ENCODE measurements at places on chromosomes 2 and 18. TPM values are rescaled to one million over a fixed set of nuclear protein-coding genes. Genes with fewer than 3 reads are reported as not detected.

DNA sequence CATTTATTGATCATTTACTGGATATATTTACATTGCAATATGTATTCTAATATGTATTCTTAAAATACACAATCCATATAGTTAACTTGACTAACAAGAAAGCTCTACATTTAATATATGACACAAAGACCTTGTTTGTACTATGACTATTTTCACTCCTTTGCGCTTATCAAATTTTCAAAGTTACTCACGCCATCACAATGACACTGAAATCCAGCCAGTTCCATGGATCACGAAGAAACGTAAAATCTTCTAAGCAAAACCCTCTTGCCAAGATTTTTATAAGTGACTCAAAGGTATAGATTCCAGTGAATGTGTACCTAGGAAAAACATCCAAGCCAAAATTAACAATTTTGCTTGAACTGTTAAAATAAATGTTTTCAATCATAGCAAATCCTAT, 39.6 kb downstream of the SCN3A start:
- no peak overlapping the region for H3K27ac ChIP-seq
- no peaks in the 10 kb centered on the region for H3K4me1 ChIP-seq
- H3K27me3 ChIP-seq, result no peaks in the 10 kb centered on the region
- H3K4me3 ChIP-seq, result no peak overlapping the region

DNA sequence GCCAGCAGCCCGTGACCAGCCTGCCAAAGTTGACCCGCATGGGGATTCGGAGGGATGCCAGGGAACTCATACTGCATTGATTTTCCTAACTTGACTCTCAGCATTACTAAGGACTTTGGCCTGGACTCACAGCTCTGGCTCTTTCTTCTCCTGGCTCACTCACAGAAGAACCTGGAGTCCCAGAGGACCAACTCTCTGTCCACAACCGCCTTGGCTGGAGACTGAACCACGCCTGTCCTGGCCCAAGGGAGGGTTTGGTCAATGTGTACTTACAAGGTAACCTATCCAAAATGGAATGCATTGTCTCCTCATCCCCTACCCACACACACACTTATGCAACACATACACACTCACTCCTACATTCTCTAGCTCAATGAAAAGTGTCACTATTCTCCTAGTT, 135.6 kb upstream of the KLHL29 start:
- no peaks in the 10 kb centered on the region for H3K36me3 ChIP-seq
- H3K27me3 ChIP-seq, result no peaks in the 10 kb centered on the region
- peak overlapping the region; percentile 15 for H3K27ac ChIP-seq
- no peak for DNase-seq

DNA sequence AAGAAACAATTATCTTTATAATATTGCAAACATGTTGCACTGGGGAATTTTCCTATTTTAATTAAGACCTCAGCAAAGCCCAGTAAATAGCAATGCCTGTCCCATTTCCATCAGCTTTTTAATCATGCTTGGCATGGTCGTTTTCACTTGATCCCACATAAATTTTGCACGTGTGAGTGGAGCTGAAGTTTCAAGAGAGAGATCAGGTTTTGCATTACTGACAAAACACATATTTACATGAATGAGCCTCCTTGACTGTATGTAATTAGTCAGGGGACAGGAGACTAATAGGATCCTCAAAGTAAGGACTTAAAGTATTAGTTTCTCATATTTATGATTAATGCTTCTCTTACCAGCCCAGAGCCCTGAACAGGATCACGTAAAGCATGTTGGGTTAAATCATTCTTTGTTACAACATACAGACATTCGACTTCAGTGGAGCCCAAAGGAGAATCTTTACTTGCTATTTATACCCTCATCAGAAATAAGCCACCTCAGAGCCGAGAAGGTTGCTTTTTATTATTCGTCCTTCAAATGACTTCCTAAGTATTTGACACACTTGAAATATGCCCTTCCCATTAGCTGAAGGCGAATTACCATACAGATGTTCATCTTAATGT, 711.3 kb downstream of the GALR1 start:
- H3K27ac ChIP-seq, result no peak overlapping the region
- no peaks in the 10 kb centered on the region for H3K36me3 ChIP-seq
- H3K4me1 ChIP-seq, result no peaks in the 10 kb centered on the region
- no peak overlapping the region for H3K4me3 ChIP-seq
- DNase-seq, result no peak

DNA sequence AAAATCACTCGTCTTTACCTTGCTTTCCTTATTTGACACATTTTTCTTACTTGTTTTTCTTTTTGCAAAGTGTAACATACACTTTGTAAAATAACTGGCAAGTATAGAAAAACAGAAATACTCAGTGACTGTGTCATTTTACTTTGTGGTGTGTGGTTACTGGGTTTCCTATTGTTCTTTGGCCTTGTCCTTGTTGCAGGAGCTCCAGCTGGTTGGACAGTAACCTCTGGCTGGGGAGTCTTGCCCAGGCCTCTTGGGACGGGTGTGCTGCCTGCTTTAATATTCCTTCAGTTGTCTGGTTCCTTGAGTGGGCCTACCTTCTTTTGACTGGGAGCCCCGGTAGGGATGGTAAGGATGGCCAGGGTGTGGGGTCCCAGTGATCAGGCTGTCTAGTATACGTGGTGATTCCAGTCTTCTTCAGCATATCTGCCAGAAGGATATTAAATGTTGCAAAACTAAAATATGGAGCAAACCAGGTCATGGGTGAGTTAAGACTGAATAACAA, 53.8 kb downstream of the RNF144A start:
- no peaks in the 10 kb centered on the region for H3K36me3 ChIP-seq
- no peak overlapping the region for H3K4me3 ChIP-seq
- no peak overlapping the region for H3K27ac ChIP-seq

DNA sequence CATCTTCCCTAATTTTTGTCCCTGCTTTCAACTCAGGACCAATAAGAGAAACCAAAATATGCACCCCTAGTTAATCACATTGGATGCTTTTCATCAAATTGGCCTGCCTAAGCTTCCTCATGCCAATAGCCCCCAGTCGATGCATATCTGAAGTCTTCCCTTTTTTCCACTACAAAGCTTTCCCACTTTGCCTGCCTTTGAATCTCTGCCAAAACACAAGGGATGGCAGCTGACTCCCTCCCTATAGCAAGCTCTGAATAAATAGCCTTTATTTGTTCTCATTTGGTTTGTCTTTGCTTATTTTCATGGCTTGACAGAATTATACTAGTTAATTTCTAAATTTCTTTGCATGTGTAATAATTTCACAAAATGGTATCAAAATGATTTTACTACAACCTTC, 621.2 kb downstream of the MBD2 start:
- no peak overlapping the region for H3K27ac ChIP-seq
- no peaks in the 10 kb centered on the region for H3K36me3 ChIP-seq
- no peaks in the 10 kb centered on the region for H3K4me1 ChIP-seq

GRCh38 chr2:235946590-235946989, 221.6 kb downstream of the GBX2 start:
- no peaks in the 10 kb centered on the region for H3K27me3 ChIP-seq
- no peaks in the 10 kb centered on the region for H3K36me3 ChIP-seq
- no peak for DNase-seq
- no peak overlapping the region for H3K27ac ChIP-seq
- H3K4me1 ChIP-seq, result no peaks in the 10 kb centered on the region

- no peak for DNase-seq
- no peaks in the 10 kb centered on the region for H3K4me1 ChIP-seq
- no peaks in the 10 kb centered on the region for H3K36me3 ChIP-seq
- no peak overlapping the region for H3K27ac ChIP-seq
These were observed 202.3 kb downstream of the SLC8A1 start for GRCh38 chr2:40249577-40249976.

GRCh38 chr2:119769645-119770044, 9.9 kb downstream of the PTPN4 start:
- no peaks in the 10 kb centered on the region for H3K36me3 ChIP-seq
- H3K4me3 ChIP-seq, result no peak overlapping the region
- DNase-seq, result no peak
- H3K4me1 ChIP-seq, result peaks cover 20% of the 10 kb centered on the region

GRCh38 chr2:46989491-46990230, 74.1 kb upstream of the MCFD2 start:
- no peaks in the 10 kb centered on the region for H3K27me3 ChIP-seq
- peaks cover 4% of the 10 kb centered on the region for H3K36me3 ChIP-seq
- no peak overlapping the region for H3K4me3 ChIP-seq
- no peak overlapping the region for H3K27ac ChIP-seq
- H3K4me1 ChIP-seq, result peaks cover 19% of the 10 kb centered on the region

DNA sequence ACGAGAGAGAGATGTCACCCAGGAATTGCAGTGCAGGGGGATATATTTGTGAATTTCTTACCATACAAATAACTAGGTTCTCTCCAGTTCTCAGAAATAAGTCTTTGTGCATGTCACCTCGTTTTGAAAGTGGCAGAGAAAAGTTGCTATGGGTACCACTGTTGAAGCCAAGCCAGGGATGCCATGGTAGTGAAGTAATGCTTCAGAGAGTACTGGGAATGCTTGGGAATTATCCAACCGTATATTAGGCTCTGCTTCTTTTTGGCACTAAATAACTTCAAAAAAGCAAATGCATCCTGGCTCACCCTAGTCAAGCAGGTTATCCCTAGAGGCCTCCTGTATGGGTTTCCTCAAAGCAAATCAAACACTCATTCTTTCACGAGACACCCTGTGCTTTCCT, 50.7 kb upstream of the DDX18 start:
- H3K27me3 ChIP-seq, result no peaks in the 10 kb centered on the region
- no peaks in the 10 kb centered on the region for H3K4me1 ChIP-seq
- H3K36me3 ChIP-seq, result no peaks in the 10 kb centered on the region
- no peak for DNase-seq
- H3K4me3 ChIP-seq, result no peak overlapping the region

- no peaks in the 10 kb centered on the region for H3K36me3 ChIP-seq
- no peak overlapping the region for H3K4me3 ChIP-seq
- no peaks in the 10 kb centered on the region for H3K27me3 ChIP-seq
- no peaks in the 10 kb centered on the region for H3K4me1 ChIP-seq
These were observed 201.8 kb upstream of the GULP1 start for GRCh38 chr2:188089901-188090300.

DNA sequence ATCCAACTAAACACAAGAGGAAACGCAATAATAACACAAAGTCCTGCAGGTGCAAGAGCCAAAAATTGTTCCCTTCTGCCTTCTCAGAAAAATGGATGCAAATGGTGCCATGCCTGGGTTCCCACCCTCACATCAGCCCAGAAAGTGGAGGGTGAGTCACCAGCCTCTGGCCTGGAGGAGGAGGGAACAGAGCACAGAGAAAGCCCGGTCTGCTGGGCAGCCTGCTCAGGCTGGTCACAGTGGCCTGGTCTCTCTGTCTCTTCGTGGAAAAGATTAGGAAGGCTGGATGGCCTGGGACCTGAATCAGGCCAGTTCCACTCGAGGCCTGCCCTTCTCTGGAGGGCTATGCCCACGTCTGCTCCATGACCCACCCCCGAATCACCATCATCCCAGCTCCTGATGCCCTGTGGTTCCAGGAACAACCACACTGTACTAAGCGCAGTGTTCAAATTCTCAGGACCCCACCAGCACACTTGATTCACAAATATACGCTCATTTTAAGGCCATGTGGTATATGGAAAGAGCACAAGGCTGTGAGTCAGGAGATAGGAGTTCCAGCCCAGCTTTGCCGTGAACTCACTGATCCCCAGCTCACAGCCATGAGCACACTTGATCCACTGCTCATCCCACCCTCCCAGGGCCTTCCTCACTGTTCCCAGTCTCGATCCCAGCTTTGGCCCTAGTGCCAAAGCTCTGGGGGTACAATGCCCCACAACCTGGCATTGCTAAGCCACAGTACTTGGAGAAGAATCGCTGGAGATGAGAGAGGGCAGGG, 82.1 kb downstream of the ZBTB7C start:
- H3K27ac ChIP-seq, result no peak overlapping the region
- no peaks in the 10 kb centered on the region for H3K36me3 ChIP-seq
- H3K4me3 ChIP-seq, result no peak overlapping the region
- no peaks in the 10 kb centered on the region for H3K27me3 ChIP-seq

DNA sequence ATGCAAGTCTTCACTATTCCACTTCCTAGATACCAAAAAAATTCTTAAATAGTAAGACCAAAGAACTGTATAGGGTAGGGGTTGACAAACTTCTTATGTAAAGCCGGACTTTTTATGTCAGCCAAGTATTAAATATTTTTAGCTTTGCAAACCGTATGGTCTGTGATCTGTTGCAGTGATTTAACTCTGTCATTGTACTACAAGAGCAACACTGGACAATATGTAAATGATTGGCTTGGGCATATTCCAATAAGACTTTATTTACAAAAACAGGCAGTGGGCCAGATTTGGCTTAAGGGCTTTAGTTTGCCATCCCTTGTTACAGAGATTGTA, 48.0 kb downstream of the MGAT5 start:
- no peaks in the 10 kb centered on the region for H3K36me3 ChIP-seq
- no peak for DNase-seq

- H3K4me1 ChIP-seq, result peaks cover 37% of the 10 kb centered on the region
- no peaks in the 10 kb centered on the region for H3K27me3 ChIP-seq
- peak overlapping the region; percentile 85 for H3K27ac ChIP-seq
- peak overlapping the region; percentile 85 for H3K4me3 ChIP-seq
- no peaks in the 10 kb centered on the region for H3K36me3 ChIP-seq
These were observed 1.2 kb downstream of the CABLES1 start for GRCh38 chr18:23136326-23137096.

- no peaks in the 10 kb centered on the region for H3K4me1 ChIP-seq
- no peaks in the 10 kb centered on the region for H3K27me3 ChIP-seq
- DNase-seq, result no peak
- no peak overlapping the region for H3K4me3 ChIP-seq
- no peaks in the 10 kb centered on the region for H3K36me3 ChIP-seq
These were observed 47.0 kb downstream of the FAM178B start for GRCh38 chr2:96939415-96939814.

DNA sequence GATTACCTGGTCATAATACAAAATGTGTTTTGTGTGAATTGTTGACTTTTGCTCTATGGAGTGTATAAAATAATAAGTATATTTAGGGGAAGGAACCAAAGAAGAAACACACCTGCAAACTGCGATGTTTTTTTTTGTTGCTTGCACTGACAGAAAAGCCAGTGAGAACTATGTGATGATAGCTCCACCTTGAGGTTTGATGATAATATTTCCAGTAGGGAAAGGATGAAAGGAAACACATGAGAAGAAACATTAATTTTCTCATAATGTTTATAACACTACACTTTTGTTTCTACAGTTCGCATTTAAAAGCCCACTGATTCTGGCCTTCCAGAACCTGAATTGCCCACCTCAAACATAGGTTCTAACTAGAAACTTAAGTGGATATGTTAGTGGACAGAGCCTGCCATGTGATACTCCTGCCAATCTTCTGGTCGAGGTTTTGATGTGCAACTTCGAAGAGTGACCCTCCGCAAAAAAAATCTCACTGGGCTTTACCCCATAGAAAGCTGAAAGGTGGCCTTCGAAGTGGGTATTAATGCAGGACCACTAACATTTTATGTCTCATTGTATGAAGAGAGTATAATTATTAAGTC, 476.4 kb upstream of the SPHKAP start:
- no peak for DNase-seq
- H3K4me1 ChIP-seq, result peaks cover 8% of the 10 kb centered on the region
- H3K4me3 ChIP-seq, result no peak overlapping the region
- no peaks in the 10 kb centered on the region for H3K36me3 ChIP-seq
- no peaks in the 10 kb centered on the region for H3K27me3 ChIP-seq

Gene ACTR1B
- total RNA-seq, result 24.4 TPM

Gene UGT1A3
- total RNA-seq, result 18.2 TPM

Gene ACADL
- 1.9 TPM for total RNA-seq

Measured in liver (tissue), 10 donors.